ENCODE measurements at places on chromosomes 11 and 22.

GRCh38 chr11:12139144-12139881 lies 28.9 kb downstream of the MICAL2 start:
- DNase-seq = no peak

DNA sequence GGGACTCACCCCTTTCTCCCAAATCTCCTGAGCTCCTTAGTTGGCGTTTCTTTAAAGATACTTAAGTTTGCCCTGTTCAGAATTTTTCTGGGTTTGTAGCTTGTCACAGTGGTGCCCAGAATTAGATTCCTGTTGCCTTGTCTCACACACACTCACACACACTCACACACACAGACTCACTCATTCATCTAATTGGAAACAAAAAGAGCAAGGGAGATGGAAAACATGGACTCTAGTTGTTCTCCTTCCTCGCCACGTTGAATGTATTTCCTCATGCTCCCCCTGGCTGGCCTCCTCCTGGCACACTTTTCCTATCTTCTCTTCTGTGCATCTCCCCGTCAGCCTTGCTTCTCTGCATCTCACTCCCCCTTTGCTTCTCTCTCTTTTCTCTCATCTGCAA lies 752.3 kb downstream of the NTM start:
- DNase-seq = no peak

GRCh38 chr11:78161962-78162371 lies 22.5 kb upstream of the ALG8 start:
- no peak for DNase-seq

DNA sequence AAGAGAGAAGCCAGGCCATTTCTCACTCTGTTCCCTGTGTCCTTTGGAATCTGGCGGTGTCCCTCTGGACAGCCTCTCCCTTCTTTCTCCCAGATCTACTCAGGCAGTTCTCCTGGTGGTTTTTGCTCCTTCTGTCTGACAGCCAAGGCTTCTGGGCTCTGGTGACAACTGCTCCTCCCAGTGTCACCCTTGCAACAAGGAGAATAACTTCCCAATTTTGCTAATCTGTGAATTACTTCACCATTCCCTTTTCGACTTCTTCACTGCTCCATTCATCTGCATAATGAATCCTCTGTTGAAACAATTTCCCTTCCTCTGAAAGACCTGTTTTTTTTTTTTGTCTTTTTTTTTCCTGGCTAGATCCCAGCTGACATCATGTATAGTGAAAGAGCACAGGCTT lies 56.3 kb upstream of the PDE3B start:
- DNase-seq = no peak

DNA sequence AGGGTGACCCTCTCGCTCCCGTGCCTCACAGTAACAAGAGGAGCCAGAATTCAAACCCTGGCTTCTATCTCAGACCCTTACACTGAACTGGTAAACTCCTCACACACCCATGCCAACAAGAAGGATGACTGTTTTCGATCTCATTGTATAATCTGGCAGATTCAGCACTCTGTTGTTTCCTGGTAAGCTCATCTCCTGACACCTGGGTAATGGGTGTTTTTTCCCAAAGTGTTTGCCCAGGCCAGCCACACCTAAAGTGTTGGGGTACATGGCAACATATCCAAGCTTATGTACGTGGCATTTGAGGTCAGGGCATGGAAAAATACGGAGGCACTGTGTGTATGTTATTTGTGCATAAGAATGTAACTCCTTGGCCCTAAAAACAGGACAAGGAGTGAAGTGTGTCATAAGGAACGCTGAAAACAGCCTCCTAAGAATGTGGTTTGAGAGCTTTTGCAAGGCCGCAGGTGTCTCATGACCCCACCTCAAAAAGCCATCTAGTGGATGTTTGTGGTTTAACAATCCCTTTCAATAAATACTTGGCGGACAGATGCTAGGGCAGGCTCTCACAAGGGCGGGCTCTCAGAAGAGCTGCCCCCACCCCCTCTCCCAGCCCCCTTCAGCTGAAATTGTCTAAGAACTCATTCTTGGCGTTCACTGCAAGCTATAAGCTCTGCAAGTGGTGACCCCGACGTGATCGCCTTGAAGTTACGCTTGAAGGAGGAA lies at the start of gene MS4A15:
Gene MS4A15, plus strand, starts transcription at position 561 of the 726 bp plus-strand sequence. CDS start 6,867 bp downstream, outside the sequence.
- DNase-seq = no peak

- DNase-seq = no peak
Measured at GRCh38 chr22:17350292-17350691, 19.0 kb upstream of the CECR2 start.
